ENCODE measurements at places on chromosomes 4 and X. TPM values are rescaled to one million over a fixed set of nuclear protein-coding genes. Genes with fewer than 3 reads are reported as not detected.

DNA sequence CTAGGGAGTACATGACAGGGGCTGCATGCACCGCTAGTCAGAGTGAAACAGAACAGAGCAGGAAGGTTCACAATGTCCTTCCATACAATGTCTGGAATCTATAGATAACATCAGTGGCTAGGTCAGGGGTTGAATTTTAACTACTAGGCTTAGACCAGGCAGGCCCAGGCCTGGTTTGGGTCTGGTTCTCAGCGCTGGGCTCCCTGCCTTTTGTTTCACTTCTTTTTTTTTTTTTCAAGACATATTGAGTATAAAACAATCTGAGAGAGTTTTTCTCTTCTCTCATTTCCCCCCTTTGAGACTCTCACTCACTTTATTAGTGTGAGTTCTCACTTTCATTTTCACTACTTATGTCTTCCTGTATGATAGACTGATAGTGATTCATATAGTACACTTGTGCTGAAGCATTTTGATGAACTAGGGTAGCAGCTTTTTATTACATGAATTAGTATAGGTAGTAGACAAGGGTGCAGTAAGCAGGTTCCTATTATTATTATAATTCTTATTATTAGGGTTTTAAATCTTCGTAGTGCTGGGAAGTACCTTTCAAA lies 120.0 kb upstream of the ZDHHC15 start:
- H3K27ac ChIP-seq: no peak overlapping the region
- no peaks in the 10 kb centered on the region for H3K36me3 ChIP-seq
- no peaks in the 10 kb centered on the region for H3K4me1 ChIP-seq
- H3K27me3 ChIP-seq: no peaks in the 10 kb centered on the region
- no peak for DNase-seq
- no peak overlapping the region for H3K4me3 ChIP-seq

DNA sequence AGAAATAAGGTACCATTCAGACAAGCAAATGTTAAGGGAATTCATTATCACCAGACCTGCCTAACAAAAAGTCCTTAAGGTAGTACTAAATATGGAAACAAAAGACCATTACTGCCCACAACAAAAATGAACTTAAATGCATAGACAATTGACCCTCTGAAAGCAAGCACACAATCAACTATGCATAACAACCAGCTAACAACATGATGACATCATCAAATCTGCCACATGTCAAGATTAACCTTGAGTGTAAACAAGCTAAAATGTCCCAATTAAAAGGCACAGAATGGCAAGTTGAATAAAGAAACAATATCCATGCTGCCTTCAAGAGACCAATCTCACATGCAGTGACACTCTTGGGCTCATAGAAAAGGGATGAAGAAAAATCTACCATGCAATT lies 160.7 kb upstream of the CPXCR1 start:
- H3K4me3 ChIP-seq: no peak overlapping the region
- H3K36me3 ChIP-seq: no peaks in the 10 kb centered on the region
- DNase-seq: no peak
- no peaks in the 10 kb centered on the region for H3K4me1 ChIP-seq
- no peaks in the 10 kb centered on the region for H3K27me3 ChIP-seq

PDCL2 gene
- total RNA-seq: not detected

DNA sequence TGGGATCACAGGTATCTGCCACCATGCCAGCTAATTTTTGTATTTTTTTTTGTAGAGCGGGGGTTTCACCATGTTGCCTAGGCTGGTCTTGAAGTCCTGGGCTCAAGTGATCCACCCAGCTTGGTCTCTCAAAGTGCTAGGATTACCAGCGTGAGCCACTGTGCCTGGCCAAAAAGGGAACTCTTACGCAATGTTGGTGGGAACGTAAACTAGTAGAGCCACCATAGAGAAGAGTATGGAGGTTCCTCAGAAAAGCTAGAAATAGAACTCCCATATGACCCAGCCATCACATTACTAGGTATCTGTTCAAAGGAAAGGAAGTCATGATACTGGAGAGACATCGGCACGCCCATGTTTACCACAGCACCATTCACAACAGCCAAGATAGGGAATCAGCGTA lies 85.9 kb downstream of the PRKX start:
- DNase-seq: no peak
- H3K27me3 ChIP-seq: no peaks in the 10 kb centered on the region
- no peaks in the 10 kb centered on the region for H3K4me1 ChIP-seq
- H3K4me3 ChIP-seq: no peak overlapping the region
- H3K36me3 ChIP-seq: no peaks in the 10 kb centered on the region

MAGEE1 gene
- 1.6 TPM for total RNA-seq

DNA sequence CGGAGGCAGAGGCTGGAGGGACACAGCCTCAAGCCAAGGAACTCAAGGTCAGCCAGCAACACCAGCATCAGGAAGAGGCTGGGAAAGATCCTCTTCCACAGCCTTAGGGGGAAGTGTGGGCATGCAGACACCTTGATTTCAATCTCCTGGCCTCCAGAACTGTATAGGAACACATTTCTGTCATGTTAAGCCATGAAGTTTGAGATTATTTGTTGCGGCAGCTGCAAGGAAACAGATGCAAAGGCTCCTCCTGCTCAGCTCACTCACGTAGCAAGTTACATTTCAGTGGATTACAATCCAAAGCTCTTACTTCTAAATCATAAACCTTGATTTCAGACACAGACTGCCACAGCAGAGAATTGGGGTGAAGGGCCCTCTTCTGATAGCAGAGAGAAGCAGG lies 68.6 kb upstream of the C4orf50 start:
- DNase-seq: no peak
- no peaks in the 10 kb centered on the region for H3K4me1 ChIP-seq
- no peak overlapping the region for H3K27ac ChIP-seq
- no peaks in the 10 kb centered on the region for H3K36me3 ChIP-seq
- no peak overlapping the region for H3K4me3 ChIP-seq
- H3K27me3 ChIP-seq: no peaks in the 10 kb centered on the region

DNA sequence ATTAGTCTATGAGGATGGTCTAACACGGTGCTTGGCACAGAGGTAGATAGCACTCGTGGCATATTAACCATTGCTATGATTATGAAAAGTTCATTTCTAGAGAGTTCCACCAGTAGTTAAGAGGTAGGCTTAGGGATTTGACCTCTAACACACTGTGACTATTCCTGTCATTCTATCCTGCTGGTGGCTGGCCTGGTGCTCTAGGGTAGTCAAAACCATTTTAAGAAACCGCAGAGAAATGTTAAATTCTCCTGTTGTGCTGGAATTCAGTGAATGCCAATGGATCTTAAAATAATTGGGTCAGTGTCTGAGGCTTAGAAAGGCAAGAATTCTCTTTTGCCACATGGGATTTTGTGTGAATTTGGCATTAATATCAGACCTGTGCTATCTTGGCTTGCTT lies 53.9 kb downstream of the VGLL1 start:
- no peak for DNase-seq
- no peak overlapping the region for H3K27ac ChIP-seq
- H3K27me3 ChIP-seq: no peaks in the 10 kb centered on the region
- H3K4me1 ChIP-seq: 0 out of 2 replicates have a peak, but pooled peaks cover 3% of the 10 kb centered on the region
- no peak overlapping the region for H3K4me3 ChIP-seq

DNA sequence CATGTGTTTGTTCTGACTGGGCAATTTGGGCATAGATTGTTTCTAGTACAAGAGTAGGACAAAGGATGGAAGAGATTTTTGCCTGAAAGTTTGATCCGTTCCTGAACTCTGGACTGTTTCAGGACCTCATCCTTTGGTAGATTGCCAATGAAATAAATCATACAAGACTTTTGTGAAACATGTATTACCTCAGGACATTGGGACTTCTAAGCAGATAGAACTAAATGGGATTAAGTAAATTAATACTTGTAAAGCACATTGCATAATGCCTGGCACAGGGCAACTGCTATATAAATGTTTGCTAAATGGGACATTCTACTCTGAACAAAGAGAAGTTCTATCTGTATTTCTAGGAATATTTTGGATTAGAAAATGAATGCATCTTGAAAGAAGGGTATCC lies 164.8 kb upstream of the RPS6KA3 start:
- H3K4me3 ChIP-seq: no peak overlapping the region
- no peak overlapping the region for H3K27ac ChIP-seq
- H3K36me3 ChIP-seq: no peaks in the 10 kb centered on the region

DNA sequence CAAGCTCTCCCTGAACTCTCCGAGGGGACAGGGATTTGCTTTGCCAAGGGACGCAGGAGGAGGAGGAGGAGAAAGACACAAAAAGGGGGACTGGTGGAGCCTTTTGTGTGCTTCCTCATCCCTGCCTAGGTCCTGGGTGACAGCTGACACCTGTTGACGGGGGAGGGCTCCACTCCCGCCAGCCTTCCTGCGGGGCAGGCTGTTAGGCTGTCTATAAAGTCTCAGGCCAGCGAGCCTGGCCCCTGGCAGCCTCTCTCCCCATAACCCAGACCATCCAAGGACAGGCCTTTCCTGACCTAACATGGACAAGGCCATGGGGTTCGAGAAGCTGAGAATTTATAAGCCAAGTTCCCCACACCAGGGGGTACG lies 832 bp upstream of the EVC2 start:
- no peaks in the 10 kb centered on the region for H3K27me3 ChIP-seq
- DNase-seq: no peak
- H3K36me3 ChIP-seq: no peaks in the 10 kb centered on the region
- no peak overlapping the region for H3K4me3 ChIP-seq

CDX4 gene
- total RNA-seq: not detected

- no peak for DNase-seq
- no peaks in the 10 kb centered on the region for H3K36me3 ChIP-seq
- no peaks in the 10 kb centered on the region for H3K27me3 ChIP-seq
- H3K27ac ChIP-seq: no peak overlapping the region
These were observed 28.1 kb upstream of the RASGEF1B start for GRCh38 chr4:81499840-81500239.

DNA sequence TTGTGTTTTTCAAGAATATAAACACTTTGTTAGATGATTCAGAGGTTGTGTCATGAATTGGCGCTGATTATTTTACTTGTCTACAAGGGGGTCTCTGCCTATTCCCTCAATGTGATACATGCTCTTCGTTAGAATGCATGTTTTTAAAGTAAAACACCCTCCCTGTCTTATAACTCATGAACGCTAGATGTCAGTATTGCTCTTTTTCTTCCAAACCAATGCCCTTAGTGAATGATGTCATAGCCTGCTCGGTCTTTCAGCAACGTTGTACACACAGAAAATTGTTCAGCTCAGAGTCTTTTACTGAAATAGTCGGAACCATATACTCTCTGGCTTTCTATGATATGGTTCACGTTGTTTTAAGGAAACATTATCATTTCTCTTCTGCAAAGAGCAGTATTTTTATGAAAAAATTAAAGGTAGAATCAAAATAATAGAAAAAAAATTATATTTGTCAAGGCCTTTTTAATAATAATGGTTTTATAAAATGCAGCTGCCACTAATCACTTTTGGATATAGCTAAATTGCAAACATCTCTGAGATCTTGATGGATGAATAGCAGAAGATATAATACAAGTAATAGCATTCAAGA lies 292.9 kb downstream of the TLL1 start:
- no peak overlapping the region for H3K27ac ChIP-seq
- no peaks in the 10 kb centered on the region for H3K4me1 ChIP-seq
- DNase-seq: peak; percentile 52
- H3K4me3 ChIP-seq: no peak overlapping the region
- no peaks in the 10 kb centered on the region for H3K27me3 ChIP-seq

- H3K27me3 ChIP-seq: no peaks in the 10 kb centered on the region
- no peaks in the 10 kb centered on the region for H3K4me1 ChIP-seq
- H3K36me3 ChIP-seq: no peaks in the 10 kb centered on the region
- DNase-seq: no peak
- no peak overlapping the region for H3K27ac ChIP-seq
- H3K4me3 ChIP-seq: no peak overlapping the region
These were observed 458.0 kb upstream of the CXorf51B start for GRCh38 chrX:146351620-146352019.

GRCh38 chr4:10005632-10006031 lies 15.7 kb downstream of the SLC2A9 start:
- H3K4me3 ChIP-seq: no peak overlapping the region
- no peak for DNase-seq
